Esophagus muscularis mucosa (tissue), 4 donors: ENCODE measurements at places on chromosomes 3 and 15. TPM values are rescaled to one million over a fixed set of nuclear protein-coding genes. Genes with fewer than 3 reads are reported as not detected.
A peak's percentile ranks its signal among the peaks of the same experiment; 100 is the strongest.

GRCh38 chr15:91469632-91470567 lies 369.8 kb downstream of the SV2B start:
- no peaks in the 10 kb centered on the region for H3K36me3 ChIP-seq
- no peaks in the 10 kb centered on the region for H3K27me3 ChIP-seq
- DNase-seq, result no peak
- H3K4me3 ChIP-seq, result no peak overlapping the region

- no peak for DNase-seq
- no peak overlapping the region for H3K4me3 ChIP-seq
- H3K36me3 ChIP-seq, result no peaks in the 10 kb centered on the region
- no peaks in the 10 kb centered on the region for H3K4me1 ChIP-seq
- H3K27ac ChIP-seq, result no peak overlapping the region
- no peaks in the 10 kb centered on the region for H3K27me3 ChIP-seq
Observed at GRCh38 chr3:23575697-23576096, 230.1 kb upstream of the UBE2E1 start.

- H3K27me3 ChIP-seq, result no peaks in the 10 kb centered on the region
- H3K4me3 ChIP-seq, result no peak overlapping the region
- no peak for DNase-seq
- H3K4me1 ChIP-seq, result no peaks in the 10 kb centered on the region
Observed at GRCh38 chr3:108175352-108175751, 46.9 kb downstream of the IFT57 start.

DNA sequence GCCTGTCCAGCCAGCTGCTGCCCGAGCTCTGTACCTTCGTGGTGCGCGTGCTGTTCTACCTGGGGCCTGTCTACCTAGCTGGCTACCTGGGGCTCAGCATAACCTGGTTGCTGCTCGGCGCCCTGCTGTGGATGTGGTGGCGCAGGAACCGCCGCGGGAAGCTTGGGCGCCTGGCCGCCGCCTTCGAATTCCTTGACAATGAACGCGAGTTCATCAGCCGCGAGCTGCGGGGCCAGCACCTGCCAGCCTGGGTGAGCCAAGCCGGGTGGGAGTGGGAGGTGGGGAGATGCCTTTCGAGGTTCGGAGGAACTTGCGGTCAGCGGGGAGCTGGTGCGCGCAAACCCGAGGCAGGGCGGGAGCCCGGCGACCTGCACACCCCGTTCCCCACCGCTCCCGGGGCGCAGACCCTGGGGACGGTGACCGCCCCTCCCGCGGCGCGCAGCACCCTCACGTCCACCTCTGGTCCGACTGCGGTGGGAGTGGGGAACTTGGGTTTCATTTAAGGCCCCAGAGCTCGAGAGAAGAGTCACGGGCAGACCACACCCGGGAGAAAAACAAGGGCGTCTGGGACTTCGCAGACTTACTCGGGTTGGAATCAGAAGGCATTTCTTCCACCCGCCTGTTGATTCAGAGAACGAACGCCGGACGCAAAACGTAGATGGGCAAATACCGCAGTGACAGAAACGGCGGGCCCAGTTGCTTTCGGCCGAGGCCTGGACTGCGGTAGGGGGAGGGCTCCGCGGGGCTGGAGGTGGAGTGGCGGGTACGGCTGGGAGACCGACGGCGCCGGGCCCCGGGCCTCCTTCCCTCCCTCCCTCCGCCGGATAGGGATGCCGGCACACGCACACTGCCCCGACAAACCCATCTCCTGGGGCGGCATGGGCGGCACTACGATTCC lies 708 bp downstream of the ESYT3 start:
- H3K27ac ChIP-seq, result no peak overlapping the region
- no peaks in the 10 kb centered on the region for H3K36me3 ChIP-seq
- H3K4me1 ChIP-seq, result peaks cover 25% of the 10 kb centered on the region
- H3K27me3 ChIP-seq, result no peaks in the 10 kb centered on the region
- no peak for DNase-seq

DNA sequence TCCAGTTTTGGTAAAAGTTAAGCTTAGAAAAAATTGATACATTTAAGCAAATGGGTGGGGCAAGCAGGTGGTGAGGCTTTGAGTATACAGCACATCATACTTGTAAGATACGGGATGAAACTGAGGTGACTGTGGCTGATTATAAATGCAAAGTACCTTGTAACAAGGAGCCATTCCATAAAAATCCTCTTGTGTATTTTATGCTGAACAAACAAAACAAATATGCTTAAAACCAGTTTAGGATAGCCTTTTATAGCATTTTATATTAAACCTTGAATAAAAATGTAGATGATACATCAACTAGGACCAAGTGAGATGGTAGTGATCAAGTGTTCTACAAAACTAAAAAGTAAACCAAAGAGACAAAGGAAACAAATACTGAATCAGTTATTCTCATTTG lies 3.4 kb downstream of the PLSCR1 start:
- H3K27ac ChIP-seq, result peak overlapping the region; percentile 95
- H3K36me3 ChIP-seq, result no peaks in the 10 kb centered on the region
- H3K4me3 ChIP-seq, result peak overlapping the region; percentile 89
- H3K4me1 ChIP-seq, result peaks cover 66% of the 10 kb centered on the region
- no peak for DNase-seq
- H3K27me3 ChIP-seq, result no peaks in the 10 kb centered on the region

DNA sequence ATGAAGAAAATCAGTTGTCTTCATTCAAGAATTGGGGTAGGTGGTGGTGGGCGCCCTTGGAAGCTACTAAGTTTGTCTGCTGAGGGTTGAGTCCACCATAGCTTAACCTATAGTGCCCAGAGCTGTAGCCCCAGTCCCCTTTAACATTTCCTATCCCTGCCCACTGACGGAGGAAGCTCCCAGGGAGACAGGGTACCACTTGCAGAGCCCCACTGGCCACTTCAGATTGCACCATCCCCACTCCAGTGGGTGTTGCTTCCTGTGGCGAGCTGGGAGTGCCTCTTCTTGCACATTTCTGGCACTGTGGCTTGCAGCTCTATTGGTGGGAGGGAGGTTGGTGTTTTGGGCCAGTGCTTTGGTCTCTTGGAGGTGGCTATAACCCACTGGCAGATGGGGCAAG lies 2.7 kb downstream of the PXYLP1 start:
- no peaks in the 10 kb centered on the region for H3K36me3 ChIP-seq
- no peak overlapping the region for H3K27ac ChIP-seq
- peaks cover 28% of the 10 kb centered on the region for H3K4me1 ChIP-seq
- DNase-seq, result peak; percentile 89
- no peak overlapping the region for H3K4me3 ChIP-seq

DNA sequence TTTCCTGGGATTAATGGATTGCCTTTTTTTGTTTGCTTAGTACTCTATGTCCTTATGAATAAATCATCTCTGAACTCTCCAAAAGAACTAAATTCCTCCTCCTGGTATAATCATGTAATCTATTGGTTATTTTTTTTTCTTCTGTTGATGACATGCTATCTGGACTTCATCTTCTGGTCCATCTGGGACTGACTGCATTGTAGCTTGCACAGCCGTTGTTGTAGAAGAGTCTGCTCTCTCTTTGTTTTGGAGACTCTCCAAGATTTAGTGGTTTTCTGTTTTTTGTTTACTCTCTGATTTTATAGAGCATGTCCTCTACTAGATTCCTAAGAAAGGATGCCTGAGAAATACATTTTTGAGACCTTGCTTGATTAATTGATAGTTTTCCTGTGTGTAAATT lies 19.1 kb downstream of the IREB2 start:
- no peak overlapping the region for H3K27ac ChIP-seq
- H3K4me3 ChIP-seq, result no peak overlapping the region
- H3K4me1 ChIP-seq, result peaks cover 29% of the 10 kb centered on the region
- no peaks in the 10 kb centered on the region for H3K27me3 ChIP-seq
- no peaks in the 10 kb centered on the region for H3K36me3 ChIP-seq
- DNase-seq, result no peak

DNA sequence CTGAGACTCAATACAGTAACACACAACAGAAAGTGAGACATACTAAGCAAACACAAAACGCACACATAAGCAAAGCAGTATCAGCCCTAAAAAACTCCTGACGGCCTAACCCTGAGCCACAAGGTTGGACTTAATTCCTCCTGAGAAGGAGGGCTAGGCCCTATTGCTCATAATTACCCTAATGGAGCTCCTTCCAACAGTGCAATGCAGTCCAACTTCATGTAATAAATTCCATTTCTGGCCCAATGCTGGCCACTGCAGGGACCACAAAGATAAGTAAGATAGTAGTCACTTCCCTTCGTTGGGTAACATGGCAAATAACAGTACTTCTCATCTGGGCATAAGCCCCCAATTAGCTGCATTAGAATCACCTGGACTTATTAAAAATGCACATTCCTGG lies 4.2 kb downstream of the VPS39 start:
- no peak for DNase-seq
- H3K27ac ChIP-seq, result no peak overlapping the region
- H3K4me3 ChIP-seq, result no peak overlapping the region
- no peaks in the 10 kb centered on the region for H3K27me3 ChIP-seq
- peaks cover 18% of the 10 kb centered on the region for H3K36me3 ChIP-seq

- H3K4me3 ChIP-seq, result no peak overlapping the region
- no peak for DNase-seq
- peaks cover 56% of the 10 kb centered on the region for H3K4me1 ChIP-seq
- no peak overlapping the region for H3K27ac ChIP-seq
- no peaks in the 10 kb centered on the region for H3K27me3 ChIP-seq
- H3K36me3 ChIP-seq, result no peaks in the 10 kb centered on the region
Observed at GRCh38 chr3:29313981-29314726, 33.3 kb downstream of the RBMS3 start.

- peak; percentile 92 for DNase-seq
- no peaks in the 10 kb centered on the region for H3K36me3 ChIP-seq
- peak overlapping the region; percentile 88 for H3K27ac ChIP-seq
- H3K4me3 ChIP-seq, result peak overlapping the region; percentile 65
- H3K4me1 ChIP-seq, result peaks cover 58% of the 10 kb centered on the region
- H3K27me3 ChIP-seq, result peaks cover 21% of the 10 kb centered on the region
Observed at GRCh38 chr15:83654379-83655236, 685 bp downstream of the ADAMTSL3 start.

DNA sequence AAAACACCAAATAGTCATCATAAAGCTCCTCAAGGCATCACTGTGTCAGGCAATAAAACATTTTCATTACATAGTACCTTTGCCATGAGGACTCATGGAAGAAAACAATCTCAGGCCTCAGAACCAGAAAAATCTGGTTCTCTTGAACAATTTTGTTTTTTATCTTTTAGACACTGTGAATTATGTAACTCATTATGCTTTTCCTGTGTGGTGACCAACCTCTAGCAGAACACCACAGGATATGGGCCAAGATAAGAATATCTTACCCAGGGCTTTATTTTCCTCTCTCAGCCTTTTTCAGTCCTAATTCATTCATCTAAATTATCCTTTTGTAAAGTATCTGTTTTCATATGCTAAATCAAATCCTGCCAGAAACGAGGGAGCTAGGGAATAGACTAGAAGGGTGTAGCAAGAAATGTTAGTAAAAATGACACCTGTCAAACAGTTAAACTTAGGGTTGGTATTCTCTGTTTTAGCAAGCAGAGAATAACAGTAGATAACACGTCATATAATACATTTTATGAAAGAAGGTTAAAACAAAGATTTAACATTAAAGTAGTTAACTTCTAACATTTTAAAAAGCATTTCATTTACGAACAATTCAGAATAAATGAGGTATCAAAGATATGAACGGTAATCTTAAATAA lies 111.1 kb downstream of the FBXL22 start:
- no peak for DNase-seq
- H3K4me1 ChIP-seq, result no peaks in the 10 kb centered on the region
- no peaks in the 10 kb centered on the region for H3K27me3 ChIP-seq
- H3K36me3 ChIP-seq, result peaks cover 15% of the 10 kb centered on the region
- H3K4me3 ChIP-seq, result no peak overlapping the region

GRCh38 chr3:176561826-176562225 lies 635.5 kb downstream of the TBL1XR1 start:
- no peaks in the 10 kb centered on the region for H3K27me3 ChIP-seq
- H3K36me3 ChIP-seq, result no peaks in the 10 kb centered on the region
- DNase-seq, result no peak
- no peak overlapping the region for H3K4me3 ChIP-seq
- H3K4me1 ChIP-seq, result no peaks in the 10 kb centered on the region

- H3K27ac ChIP-seq, result no peak overlapping the region
- no peaks in the 10 kb centered on the region for H3K27me3 ChIP-seq
- no peak overlapping the region for H3K4me3 ChIP-seq
- no peak for DNase-seq
- no peaks in the 10 kb centered on the region for H3K36me3 ChIP-seq
Observed at GRCh38 chr15:95458721-95459120, 871.8 kb upstream of the NR2F2 start.

DNA sequence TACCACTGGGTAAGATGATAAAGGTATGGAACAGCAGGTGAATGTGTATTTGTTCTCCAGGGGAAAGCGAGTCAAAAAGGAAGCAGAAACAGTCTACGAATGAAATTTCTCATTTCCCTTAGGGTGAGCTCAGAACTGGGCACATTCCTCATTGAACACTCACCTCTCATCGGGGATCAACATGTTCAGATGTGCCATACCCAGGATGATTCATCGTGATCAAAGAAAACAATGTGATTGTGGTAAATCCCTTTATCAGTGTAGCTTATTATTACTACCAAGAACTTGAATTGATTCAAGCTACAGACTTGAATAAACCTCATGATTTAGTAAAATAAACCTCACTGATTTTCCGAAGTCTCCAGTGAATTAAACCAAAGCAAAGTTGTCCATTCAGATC lies 72.1 kb downstream of the GJD2 start:
- H3K36me3 ChIP-seq, result no peaks in the 10 kb centered on the region
- H3K4me3 ChIP-seq, result no peak overlapping the region
- no peak overlapping the region for H3K27ac ChIP-seq
- H3K27me3 ChIP-seq, result no peaks in the 10 kb centered on the region
- H3K4me1 ChIP-seq, result no peaks in the 10 kb centered on the region
- DNase-seq, result no peak

DNA sequence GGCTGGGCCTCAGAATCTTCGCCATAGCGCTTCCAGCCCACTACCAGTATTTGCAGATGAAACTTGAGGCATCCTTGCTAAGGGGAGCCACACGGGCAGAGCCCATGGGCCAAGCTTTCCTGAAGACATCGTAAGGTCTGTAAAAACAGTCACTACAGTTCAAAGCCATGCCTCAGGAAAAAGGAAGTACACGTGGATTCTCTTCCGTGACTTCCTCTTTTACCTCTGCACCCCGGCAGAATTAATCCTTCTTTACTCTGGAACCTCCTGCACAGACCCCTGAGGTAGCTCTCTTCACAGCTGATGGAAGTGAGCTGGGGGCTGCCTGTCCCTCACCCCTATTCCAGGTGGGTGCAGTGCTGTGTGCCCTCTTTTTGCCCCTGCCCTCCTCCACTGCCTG lies 129.2 kb downstream of the CHDH start:
- H3K4me3 ChIP-seq, result no peak overlapping the region
- no peaks in the 10 kb centered on the region for H3K27me3 ChIP-seq
- no peak overlapping the region for H3K27ac ChIP-seq

- H3K4me3 ChIP-seq, result no peak overlapping the region
- H3K27me3 ChIP-seq, result no peaks in the 10 kb centered on the region
- no peak for DNase-seq
- H3K4me1 ChIP-seq, result no peaks in the 10 kb centered on the region
- H3K36me3 ChIP-seq, result no peaks in the 10 kb centered on the region
Observed at GRCh38 chr15:94360251-94360685, 128.9 kb downstream of the MCTP2 start.

- H3K27me3 ChIP-seq, result no peaks in the 10 kb centered on the region
- DNase-seq, result no peak
- no peak overlapping the region for H3K4me3 ChIP-seq
- peaks cover 6% of the 10 kb centered on the region for H3K4me1 ChIP-seq
- H3K36me3 ChIP-seq, result no peaks in the 10 kb centered on the region
Observed at GRCh38 chr3:43879166-43879565, 188.4 kb downstream of the ABHD5 start.

The GASK1A gene
- 18.7 TPM for total RNA-seq

The CLDN16 gene
- total RNA-seq, result not detected

The RTP1 gene
- total RNA-seq, result not detected
